Smooth muscle cell of the pulmonary artery (primary cell): ENCODE measurements at places on chromosomes 2 and 18. TPM values are rescaled to one million over a fixed set of nuclear protein-coding genes. Genes with fewer than 3 reads are reported as not detected.

AKAIN1 gene
- not detected in 2 replicates for total RNA-seq

HTR2B gene
- total RNA-seq, result 23.9 and 37.3 TPM in 2 replicates

MAB21L4 gene
- not detected in 2 replicates for total RNA-seq

DYNAP gene
- not detected in 2 replicates for total RNA-seq

NT5C1B gene
- total RNA-seq, result not detected in 2 replicates

SKOR2 gene
- total RNA-seq, result not detected in 2 replicates

PTCD3 gene
- 67.5 and 71.9 TPM in 2 replicates for total RNA-seq

PDE1A gene
- total RNA-seq, result 9.7 and 108 TPM in 2 replicates

UXS1 gene
- total RNA-seq, result 45.5 and 50.8 TPM in 2 replicates

IL36G gene
- total RNA-seq, result not detected in 2 replicates

TIMM21 gene
- 27.2 and 27.6 TPM in 2 replicates for total RNA-seq

BMP10 gene
- not detected in 2 replicates for total RNA-seq
